ENCODE measurements at places on chromosomes 3 and 15.

DNA sequence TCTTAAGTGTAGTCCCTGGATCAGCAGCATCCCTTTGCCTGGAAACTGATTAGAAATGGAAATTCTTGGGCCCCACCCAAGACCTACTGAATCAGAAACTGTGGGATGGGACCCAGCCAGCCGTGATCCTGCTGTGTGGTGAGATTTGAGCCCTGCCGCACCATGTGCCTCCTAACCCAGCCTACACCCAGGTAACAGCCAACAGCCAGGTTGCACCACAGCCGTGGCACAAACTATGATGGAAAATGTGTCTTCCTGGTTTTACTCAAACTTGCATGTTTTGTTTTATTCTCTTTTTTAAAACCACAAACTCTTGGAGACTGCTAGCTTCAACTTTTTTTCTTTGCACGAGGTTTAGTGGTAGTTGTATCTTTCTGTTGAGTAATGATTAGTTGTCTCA, 2.6 kb downstream of the LIMD1 start:
- no peak for DNase-seq

- DNase-seq = no peak
These were observed 11.6 kb upstream of the PIK3CB start for GRCh38 chr3:138846262-138846791.

DNA sequence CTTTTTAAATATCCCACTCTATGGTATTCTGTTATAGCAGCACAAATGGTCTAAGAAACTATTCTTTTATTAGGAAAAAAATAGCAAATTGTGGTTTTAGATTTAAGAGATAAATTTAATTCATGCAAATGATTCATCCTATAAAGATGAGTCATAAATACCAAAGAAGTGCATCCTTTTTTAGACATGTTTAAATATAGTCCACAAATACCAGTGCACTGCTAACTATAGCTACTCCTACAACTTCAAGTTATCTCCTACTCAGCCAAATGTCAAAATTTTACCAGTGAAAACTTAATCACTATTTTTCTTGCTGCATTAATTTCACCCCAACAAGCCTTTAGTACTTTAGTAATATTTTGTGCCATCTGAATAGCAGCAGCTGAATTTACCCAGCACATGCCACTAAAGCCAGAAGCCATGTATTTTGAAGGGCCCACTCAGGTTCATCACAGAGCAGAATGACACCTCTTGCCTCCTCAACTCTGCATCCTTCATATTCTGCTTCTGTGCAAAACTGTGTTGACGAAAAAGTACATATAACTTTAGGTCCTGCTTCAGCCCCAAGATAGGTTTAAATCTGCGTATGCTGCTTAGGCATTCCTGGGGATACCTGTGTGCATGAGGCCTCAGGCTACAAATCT, 24.9 kb downstream of the CX3CR1 start:
- no peak for DNase-seq

DNA sequence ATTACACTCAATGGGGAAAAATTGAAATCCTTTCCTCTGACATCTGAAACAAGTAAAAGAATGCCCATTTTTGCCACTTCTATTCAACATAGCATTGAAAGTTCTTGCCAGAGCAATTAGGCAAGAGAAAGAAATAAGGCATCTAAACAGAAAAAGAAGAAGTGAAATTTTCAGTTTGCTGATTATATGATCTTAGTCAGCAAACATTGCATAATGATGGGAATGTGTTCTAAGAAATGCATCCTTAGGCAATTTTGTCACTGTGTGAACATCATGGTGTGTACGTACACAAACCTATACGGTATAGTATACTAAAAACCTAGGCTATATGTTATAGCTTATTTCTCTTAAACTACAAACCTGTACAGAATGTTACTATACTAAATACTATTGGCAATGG, 278.0 kb downstream of the CGGBP1 start:
- DNase-seq = no peak

- DNase-seq = no peak
These were observed 17.1 kb downstream of the SKIC8 start for GRCh38 chr15:78282324-78282723.

GRCh38 chr3:24067483-24067882, 122.4 kb downstream of the NR1D2 start:
- DNase-seq = no peak

DNA sequence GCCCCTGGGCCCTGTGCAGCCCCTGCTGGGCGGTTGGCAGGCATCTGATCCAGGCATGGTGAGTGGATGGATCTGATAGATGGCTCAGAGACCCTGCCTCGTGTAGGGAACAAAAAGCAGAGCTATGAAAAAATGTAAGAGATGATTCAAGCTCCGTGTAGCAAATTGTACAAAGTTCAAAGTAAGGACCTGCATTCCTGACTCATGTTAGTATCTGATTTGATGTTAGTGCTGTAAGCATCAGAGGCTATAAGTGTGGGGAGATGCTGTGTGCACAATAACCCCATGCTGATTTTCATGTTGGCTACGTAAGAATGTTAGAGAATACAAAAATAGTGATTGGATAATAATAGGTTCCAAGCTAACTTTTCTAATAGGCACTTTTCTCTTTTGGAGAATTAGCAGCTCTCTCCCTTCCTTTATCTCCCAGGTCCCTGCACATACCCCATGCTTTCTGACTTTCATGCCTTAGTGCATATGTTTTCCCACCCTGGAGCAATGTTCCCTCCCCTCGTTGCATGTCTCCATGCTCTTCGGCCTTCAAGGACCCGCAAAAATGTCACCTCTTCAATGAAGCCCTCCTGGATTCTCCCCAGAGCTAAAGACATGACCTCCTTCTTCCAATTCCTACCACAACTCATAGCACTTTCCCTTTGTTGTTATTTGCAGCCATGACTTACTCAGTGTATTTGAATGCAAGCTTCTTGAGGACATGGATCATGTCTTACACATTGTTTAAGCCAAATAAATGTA, 1.6 kb downstream of the CCR9 start:
- no peak for DNase-seq

- DNase-seq = no peak
These were observed 173.2 kb downstream of the TPRG1 start for GRCh38 chr3:189344996-189345395.

DNA sequence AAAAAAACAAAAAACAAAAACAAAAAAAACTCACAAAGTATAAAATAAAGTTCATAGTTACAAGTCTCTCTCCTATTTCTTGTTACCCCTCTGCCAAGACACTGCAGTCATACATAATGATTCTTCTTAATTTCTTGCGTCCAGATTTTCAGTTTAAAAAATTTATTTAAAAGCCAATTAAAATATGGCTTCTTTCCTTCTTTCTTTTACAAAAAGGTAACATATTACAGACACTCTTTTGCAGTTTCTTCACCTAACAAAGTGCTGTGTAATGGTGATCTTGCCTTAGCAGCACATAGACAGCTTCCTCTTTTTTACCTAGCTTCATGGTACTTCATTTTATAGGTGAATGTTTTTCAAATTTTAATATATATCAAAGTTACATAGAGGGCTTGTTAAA, 136.1 kb upstream of the SGO1 start:
- DNase-seq = no peak

- no peak for DNase-seq
These were observed 44.9 kb upstream of the TSEN2 start for GRCh38 chr3:12439161-12439940.

- no peak for DNase-seq
These were observed 104.0 kb downstream of the ABHD5 start for GRCh38 chr3:43794776-43795175.

DNA sequence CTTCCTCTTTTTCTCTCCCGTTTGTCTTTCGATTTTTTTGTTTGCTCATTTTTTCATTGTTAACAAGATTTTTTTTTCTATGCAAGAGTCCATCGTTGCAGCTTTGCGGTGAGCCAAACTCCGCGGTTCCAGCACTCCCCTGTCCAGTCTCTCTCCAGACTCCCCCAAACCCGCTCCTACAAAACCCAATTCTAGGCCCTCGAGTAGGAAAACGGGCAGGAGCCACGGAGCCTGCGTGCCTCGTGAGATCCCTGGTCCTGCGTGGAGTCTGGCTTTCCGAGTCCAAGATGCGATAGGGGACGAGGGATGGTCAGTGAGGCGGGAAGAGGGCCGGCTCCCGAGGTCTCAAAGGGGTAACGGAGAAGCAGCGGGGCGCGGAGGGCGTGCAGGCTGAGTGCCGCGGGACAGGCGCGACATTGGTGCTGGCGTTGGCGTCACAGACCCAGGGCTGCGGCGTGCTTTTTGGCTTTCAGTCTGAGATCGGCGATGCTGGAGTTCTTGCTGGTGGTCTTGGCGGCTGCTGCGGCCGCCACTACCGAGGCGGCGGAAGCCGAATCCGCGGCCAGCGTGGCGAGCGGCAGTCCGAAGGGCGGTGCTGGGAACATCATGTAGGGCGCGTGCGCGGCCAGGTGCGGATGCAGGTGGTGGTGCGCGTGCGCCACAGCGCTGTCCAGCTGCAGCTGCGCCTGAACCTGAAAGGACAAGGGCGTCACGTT, 8.5 kb downstream of the SHOX2 start:
- DNase-seq = no peak

DNA sequence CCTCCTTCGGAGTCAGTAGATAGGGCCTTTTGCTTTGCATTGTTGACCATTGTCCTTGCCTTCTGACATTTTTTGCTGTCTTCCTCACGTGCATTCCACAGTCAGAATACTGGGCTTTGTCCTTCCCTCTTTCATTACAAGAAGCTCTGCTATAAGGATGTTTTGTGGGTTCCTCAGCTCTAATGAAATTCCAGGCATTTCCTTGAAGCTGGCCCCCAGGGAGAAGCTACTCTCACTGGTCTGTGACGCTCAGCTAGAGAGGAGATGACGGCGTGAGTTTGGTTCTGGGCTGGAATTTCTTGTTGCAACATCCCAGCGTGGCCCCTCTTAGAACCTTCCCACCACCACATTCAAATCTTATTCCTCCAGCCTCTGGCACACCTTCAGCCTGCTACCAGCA, 210.2 kb downstream of the TJP1 start:
- DNase-seq = no peak

DNA sequence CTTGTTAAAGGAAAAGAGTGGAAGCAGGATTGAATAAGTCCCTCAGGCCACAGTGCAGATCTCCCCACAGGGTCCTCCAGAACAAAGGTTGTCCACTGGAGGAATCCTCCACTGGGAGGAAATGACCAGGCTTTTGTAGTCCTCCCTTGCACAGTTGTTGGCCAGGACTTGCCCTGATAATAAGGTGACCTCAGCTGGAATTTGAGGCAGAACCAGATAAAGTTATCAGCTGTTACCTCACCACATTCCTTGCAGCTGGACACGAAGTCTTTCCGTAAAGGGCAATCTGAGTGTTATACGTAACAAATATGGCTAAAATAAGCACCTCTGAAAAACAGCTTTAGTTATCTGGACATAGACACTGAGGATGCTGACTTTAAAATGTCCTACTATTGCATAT, 83.5 kb upstream of the NAALADL2 start:
- no peak for DNase-seq

DNA sequence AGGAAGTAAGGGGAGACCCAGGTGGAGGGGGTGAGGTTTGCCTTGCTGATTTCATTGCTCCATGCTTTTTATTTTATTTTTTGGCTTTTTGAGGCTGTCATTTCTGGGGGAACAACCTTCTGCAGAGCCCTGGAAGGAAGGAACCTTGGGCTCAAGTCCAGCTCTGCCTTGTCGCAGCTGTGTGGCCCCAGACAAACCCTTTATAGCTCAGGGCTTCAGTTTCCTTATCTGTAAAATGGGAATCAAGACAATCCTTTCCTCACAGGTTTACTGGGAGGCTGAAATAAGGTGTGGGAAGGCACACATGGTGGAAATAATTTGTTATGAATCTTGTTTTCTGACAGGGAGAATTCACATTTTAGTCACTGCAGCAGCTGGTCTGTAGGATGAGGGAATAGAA, 45.4 kb upstream of the CTSH start:
- DNase-seq = no peak

DNA sequence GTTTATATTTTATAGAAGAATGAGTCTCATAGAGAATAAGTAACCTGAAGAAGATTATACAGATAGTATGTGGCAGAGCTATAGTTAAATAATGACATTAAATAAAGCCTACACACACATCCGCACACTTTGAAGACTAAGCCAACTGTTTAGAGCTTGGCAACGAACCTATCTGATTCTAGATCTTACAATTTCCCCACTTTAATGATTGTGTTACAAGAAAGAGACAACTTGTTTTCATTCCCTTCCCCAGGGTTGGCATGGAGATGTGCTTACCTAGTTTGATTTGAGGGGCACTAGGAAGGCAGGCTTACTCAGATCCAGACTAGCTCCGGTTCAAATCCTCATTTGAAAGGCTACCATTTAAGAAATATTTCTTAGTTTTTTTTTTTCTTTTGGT, 61.9 kb upstream of the CBLB start:
- no peak for DNase-seq

DNA sequence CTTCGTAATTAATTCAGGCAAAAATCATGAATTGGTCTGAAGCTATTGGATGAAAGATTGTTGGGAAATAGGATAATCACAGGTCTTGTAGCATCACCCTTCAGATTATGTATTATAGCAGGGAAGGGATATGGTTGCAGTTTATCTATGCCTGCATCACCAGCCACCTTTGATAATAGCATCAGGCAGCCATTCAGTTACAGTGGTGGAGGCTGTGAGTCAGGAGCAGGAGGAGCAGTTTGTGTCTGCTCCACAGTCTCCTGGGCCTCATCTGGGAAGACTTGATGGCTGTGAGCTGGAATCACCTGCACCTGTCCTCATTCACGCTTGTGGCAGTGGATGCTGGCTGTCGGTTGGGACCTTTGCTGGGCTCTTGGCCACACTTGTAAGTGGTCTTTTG, 104.3 kb upstream of the PLXNA1 start:
- no peak for DNase-seq

DNA sequence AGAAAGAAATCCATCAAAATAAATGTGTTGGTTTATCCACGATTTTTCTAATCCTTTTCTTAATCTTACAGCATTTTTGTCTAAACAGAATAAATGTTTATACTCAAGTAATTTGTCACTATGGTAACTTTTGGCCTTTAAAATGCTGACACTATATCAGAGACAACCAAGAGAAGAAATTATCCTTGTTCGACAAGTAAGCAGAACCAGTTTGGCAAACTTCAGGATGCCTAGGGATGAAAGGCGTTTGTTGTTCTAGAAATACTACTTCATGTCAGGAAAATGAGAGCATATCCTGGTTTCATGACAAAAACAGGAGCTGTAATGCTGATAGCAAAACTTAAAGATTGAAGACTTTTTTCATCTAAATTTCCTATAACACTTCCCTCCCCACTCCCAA, 308.0 kb upstream of the ATP11B start:
- no peak for DNase-seq

- no peak for DNase-seq
These were observed 23.0 kb downstream of the NEK10 start for GRCh38 chr3:27345959-27346865.

DNA sequence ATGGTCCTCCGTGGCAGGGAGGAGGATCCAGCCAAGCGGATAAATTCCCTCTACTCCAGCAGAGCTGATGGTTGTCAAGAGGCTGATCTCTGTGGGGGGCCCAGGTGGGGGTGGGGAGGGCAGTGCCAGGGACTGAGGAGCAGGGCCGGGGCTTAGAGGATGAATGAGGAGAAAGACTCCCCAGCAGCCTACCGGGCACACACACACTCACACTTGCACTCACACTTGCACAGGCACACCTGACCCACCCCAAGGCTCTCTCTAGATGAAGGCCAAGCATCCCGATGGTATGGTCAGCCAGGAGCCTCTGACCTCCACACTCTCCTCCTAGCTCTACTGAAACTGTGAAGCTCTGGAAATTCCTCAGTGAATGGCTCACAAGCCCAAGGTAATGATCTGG, 131.3 kb upstream of the PRR20G start:
- DNase-seq = no peak
